ENCODE measurements at places on chromosomes 7 and 10. TPM values are rescaled to one million over a fixed set of nuclear protein-coding genes. Genes with fewer than 3 reads are reported as not detected.

NRCAM gene
- total RNA-seq, result 20.6 TPM

TBC1D12 gene
- total RNA-seq, result 13.1 TPM

TMEM196 gene
- total RNA-seq, result 0.06 TPM

CALML5 gene
- total RNA-seq, result not detected

TMEM176A gene
- 288 TPM for total RNA-seq
